NCI-H524 treated with DMSO at 0.1 percent for 48 hours (cell line): ENCODE measurements at places on chromosomes 5 and 9.
A peak's percentile ranks its signal among the peaks of the same experiment; 100 is the strongest.

DNA sequence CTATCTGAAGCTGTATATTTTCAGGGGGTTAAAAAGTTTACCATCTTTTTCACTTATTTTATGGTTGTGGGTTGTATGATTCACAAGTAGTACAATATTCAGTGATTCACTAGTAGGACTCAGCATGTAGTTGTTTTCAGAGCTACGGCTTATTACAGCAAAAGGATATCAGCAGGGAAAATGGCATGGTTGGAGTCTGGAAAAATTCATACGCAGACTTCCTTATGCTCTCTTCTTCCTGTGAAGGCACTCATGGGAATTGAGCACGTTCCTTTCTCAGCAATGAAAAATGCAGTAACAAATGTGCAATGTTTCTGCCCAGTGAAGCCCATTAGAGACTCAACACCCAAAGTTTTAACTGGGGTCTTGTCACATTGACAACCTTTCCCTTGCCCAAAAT, 250.5 kb downstream of the KCNN2 start:
- DNase-seq, result no peak

DNA sequence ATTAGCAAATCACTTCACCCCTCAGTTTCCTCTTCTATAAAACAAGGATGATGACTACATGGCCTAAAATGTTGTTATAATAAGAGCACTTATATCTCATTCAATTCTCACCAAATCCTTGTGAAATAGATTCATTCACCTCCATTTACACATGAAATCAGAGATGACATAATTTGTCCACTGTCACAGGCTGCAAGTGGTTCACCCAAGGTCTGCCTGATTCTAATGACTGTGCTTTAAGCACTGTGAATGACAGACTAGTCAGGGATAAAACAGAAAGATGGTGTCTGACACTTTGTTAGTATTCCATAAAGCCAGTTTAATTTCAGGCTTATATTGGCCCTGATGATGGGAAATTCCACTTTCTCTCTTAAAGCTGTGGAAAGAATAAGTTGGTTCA, 209.5 kb downstream of the MAPKAP1 start:
- DNase-seq, result no peak

GRCh38 chr5:135601466-135601865, 22.7 kb upstream of the CXCL14 start:
- no peak for DNase-seq

GRCh38 chr9:77177894-77178794, 810 bp downstream of the VPS13A start:
- DNase-seq, result no peak

GRCh38 chr9:35499029-35499700, 9.3 kb downstream of the RUSC2 start:
- no peak for DNase-seq

DNA sequence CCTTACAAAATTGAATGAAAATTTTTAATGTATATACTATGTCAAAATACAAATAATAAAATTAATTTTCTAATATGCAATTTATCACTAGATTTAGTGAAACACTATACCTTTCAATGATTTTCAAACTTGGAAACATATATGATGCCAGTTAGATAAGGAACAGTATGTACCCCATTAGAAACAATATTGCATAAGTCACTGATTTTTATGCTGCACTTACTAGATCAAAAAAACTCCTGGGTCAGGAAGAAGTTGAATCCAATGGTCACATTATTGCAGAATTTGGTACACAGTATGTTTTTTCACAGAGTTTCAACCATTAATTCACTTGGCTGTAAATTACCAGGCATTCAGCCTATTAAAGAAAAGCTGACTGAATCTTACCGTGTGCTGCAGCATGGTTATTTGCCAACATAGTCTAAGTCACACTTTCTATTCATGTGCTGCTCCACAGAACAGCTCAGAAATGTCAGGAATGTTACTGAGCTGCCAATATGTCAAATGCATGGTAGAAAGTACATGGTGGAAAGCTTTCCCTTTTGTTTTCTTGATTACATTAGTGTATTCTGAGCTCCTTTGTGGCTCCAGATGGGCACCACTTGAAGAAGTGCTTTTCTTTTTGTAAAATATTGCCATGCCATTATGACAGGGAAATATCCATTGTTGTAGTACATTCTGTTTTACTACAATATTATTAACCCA, 9.9 kb upstream of the PRR16 start:
- DNase-seq, result no peak

GRCh38 chr5:24642022-24642421, 2.8 kb downstream of the CDH10 start:
- peak; percentile 62 for DNase-seq

GRCh38 chr5:99138911-99139310, 210.1 kb upstream of the CHD1 start:
- no peak for DNase-seq

DNA sequence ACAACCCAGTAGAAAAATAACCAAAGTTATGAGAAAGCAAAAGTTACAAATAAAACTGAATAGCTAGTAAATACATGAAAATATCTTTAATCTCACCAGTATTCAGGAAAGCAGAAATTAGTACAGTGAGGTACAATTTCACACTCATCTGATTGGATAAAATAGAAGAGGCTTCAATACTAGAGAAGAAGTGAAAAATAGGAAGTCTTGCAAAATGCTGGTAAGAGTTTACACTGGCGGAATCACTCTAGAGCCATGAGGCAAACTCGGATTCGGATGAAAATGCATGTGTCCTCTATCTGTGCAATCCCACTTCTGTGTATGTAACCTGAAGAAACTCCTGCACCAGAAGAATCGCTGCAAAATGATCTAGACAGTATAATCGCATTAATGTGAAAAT, 128.9 kb downstream of the CCDC192 start:
- no peak for DNase-seq

- DNase-seq, result no peak
Observed at GRCh38 chr5:39202597-39203274, 16.6 kb downstream of the FYB1 start.

GRCh38 chr5:157651623-157652376, 438 bp downstream of the SOX30 start:
- DNase-seq, result no peak
